ENCODE measurements at places on chromosomes 1 and 21. TPM values are rescaled to one million over a fixed set of nuclear protein-coding genes. Genes with fewer than 3 reads are reported as not detected.

Gene OR2T33
- total RNA-seq, result not detected

Gene ZNF672
- 48.8 TPM for total RNA-seq

- H3K36me3 ChIP-seq, result no peaks in the 10 kb centered on the region
- DNase-seq, result no peak
- no peaks in the 10 kb centered on the region for H3K27me3 ChIP-seq
- no peak overlapping the region for H3K4me3 ChIP-seq
Observed at GRCh38 chr1:79845936-79846335, 839.4 kb upstream of the ADGRL4 start.

- peak; percentile 86 for DNase-seq
- no peak overlapping the region for H3K27ac ChIP-seq
- no peaks in the 10 kb centered on the region for H3K36me3 ChIP-seq
- no peak overlapping the region for H3K4me3 ChIP-seq
- H3K4me1 ChIP-seq, result peaks cover 5% of the 10 kb centered on the region
Observed at GRCh38 chr1:15100121-15100879, 53.2 kb upstream of the TMEM51 start.

DNA sequence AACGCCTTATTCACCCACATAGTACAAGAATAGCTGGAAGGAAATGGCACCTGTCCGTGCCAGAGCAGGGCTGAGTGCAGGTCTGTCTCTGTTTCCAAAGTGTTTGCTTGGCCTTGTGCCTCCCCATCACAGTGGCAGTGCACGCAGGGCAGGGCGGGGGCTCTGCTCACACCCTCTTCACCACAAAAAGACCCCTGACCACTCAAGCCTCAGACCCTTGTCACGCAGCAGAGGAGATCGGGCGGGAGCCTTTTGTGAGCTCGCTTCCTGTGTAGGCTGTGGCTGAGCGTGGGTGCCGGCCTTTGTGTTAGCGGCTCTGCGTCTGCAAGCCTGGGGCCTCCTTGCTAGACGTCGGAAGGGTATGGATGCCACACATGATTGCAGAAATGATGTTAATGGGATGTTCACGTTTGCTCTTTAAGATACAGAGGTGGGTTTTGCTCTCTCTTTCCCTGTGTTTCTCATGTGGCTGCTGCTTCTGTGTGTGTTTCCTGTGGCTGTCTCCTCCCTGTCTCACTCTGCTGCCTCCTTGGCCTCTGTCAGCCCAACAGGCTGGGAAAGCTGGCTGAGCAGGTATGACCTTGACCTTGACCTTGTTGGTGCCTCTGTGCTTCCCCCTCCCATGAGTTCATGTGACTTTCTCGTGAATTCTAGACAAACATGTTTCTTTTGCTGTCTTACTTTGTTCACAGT lies 45.4 kb downstream of the S100B start:
- DNase-seq, result peak; percentile 87
- peak overlapping the region; percentile 82 for H3K4me3 ChIP-seq
- H3K36me3 ChIP-seq, result peaks cover 47% of the 10 kb centered on the region
- peak overlapping the region; percentile 97 for H3K27ac ChIP-seq
- H3K27me3 ChIP-seq, result no peaks in the 10 kb centered on the region

Measured in activated CD4-positive, alpha-beta T cell treated with anti-CD3 and anti-CD28 coated beads, Interleukin-2, amount 10 ng/mL, durations not matched to agents 24 days and 14 days (primary cell).